ENCODE measurements at places on chromosomes 5 and 9. TPM values are rescaled to one million over a fixed set of nuclear protein-coding genes. Genes with fewer than 3 reads are reported as not detected.

Gene SLC6A18
- not detected for total RNA-seq

Gene CDKN2AIPNL
- total RNA-seq, result 38.9 TPM

Gene LECT2
- total RNA-seq, result not detected

Gene AFAP1L1
- 0.33 TPM for total RNA-seq
